GDM1 (cell line): ENCODE measurements at places on chromosomes 3 and 15.

DNA sequence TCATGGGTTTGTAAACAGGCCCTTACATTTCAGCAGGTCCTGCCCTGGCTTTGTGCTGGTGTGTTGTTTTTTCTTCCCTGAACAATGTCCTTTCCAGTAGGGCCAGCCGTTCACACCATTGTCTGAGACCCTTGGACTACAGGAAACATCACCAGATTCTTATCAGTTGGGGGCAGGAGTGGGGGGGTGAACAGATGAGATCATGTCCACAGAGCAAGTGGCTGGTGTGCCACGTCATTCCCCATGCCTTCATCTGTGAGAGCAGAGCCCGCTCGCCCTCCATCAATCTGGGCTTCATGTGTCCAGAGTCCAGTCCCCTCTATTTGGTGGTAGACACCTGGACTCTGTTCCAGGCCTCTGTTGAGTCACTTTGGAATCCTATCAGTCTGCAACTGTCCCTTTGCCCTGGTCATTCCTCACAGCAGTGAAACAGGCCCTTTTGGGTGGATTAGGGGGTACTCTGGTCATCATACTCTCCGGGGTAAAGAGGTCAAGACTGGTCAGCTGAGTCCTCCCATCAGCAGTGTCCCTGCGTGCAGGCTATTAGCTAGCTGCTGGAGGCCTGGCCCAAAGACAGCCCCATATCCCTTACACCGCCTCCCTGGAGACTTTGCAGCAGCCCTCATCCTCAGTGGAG lies 15.0 kb downstream of the SEMA3G start:
- no peak for DNase-seq

DNA sequence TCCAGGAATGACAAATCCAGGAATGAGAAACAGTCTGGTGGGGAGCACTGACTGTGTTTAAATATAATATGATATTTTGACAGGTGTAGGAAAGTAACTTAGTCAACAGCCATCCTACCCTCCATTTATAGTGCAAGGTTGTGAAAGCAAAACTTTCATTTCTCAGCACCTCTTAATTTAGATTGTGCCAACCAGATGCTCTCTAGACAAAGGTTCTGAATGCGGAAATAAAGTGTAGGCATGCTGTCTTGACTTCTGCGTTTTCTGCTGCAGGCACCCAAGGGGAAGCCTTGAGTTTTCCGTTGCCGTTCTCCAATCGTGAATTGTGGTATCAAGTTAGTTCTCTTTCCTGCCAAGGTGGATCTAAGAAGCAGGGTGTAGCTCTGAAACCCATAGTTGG lies 261.9 kb upstream of the SUCLG2 start:
- DNase-seq: no peak

DNA sequence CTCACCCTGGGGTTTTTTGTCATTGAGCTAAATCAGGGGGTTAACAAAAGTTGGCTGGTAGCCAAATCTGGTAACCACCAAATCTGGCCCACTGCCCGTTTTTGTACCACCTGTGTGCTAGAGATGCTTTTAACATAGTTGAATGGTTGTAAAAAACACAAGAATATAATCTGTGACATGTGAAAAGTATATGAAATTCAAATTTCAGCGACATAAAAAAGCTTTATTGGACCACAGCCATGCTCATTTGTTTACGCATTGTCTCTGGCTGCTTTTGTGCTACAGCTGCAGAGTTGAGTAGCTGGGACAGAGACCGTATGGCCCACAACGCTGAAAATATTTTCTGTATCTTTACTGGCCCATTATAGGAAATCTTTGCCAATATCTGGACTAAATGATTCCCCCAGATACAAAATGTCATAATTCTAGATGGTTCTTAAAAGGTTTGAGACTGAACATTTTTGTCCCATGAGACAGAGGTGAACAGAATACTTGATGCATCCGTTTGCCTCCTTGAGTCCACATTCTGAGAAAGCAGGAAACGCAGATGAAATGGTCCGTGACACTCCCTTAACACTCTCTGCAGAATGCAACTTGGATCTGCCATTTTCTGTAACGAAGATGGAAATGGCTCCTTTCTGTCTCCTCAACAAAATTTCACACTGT lies 120.9 kb upstream of the PDZRN3 start:
- no peak for DNase-seq

DNA sequence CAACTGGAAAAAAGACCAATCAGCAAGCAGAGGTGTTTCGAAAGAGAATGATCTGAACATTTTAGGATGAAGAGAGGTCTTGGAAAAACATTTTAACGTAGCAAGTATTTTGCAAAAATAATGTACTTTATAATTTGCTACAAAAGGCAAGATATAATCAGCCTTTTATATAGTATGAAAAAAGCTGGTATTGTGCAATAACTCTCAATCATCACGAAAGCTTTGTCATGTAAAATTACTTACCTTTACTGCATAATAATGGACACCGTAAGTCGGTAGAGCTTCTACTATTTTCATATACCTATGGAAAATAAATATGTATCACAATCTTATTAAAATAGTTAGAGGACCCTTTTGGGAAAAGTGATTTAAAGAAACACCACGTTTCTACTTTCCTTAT lies 95.7 kb upstream of the LMOD3 start:
- no peak for DNase-seq

DNA sequence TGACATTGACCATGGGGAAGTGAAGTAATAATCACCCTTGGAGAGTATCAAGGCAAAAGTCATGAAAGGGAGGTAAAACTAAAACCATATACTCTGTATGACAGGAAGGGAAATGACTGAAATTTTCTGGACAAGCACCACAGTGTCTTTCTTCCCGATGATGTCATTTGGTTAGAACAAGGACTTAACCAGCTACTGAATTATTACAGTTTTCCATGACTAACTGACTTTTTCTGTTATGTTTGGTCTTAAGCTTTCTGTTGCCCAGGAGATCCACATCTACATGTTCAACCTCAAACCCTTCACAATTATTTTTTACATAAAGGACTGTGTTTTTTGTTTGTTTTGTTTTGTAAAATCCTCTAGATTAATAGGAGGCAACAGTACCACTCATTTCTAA lies 191.9 kb upstream of the IL12A start:
- DNase-seq: no peak

- no peak for DNase-seq
Measured at GRCh38 chr3:37136067-37136466, 38.3 kb downstream of the LRRFIP2 start.

DNA sequence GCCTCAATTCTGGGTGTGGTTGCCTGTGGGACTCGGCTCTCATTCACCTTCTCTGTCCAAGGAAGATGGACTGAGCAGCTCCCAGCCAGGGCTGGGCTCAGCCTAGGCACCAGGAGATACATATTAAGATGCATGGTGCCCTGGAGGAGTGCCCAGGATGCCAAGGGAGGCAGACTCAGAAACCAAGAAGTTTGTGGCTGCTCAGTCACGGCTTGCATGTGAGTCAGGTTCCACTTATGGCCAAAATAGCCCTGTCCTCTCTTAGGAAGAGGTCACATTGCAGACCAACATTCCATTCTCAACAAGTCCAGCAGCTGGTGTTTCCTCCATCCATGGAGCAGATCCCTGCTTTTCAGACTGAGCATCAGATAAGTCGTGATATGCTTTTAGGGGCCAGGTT lies 21.8 kb downstream of the CDCP1 start:
- no peak for DNase-seq
